Dorsolateral prefrontal cortex (tissue), 122 donors: ENCODE measurements at places on chromosomes 7 and 10. TPM values are rescaled to one million over a fixed set of nuclear protein-coding genes. Genes with fewer than 3 reads are reported as not detected.

AKR1C4 gene
- not detected for total RNA-seq

TRIM50 gene
- total RNA-seq: not detected

FAM237B gene
- not detected for total RNA-seq

GRCh38 chr7:48183370-48183743 is 12.1 kb downstream of the ABCA13 start:
- DNase-seq: no peak
